ENCODE measurements at places on chromosomes 4 and X. TPM values are rescaled to one million over a fixed set of nuclear protein-coding genes. Genes with fewer than 3 reads are reported as not detected.

- no peaks in the 10 kb centered on the region for H3K4me1 ChIP-seq
- H3K4me3 ChIP-seq: no peak overlapping the region
These were observed 53.2 kb downstream of the CPLX1 start for GRCh38 chr4:772776-773175.

DNA sequence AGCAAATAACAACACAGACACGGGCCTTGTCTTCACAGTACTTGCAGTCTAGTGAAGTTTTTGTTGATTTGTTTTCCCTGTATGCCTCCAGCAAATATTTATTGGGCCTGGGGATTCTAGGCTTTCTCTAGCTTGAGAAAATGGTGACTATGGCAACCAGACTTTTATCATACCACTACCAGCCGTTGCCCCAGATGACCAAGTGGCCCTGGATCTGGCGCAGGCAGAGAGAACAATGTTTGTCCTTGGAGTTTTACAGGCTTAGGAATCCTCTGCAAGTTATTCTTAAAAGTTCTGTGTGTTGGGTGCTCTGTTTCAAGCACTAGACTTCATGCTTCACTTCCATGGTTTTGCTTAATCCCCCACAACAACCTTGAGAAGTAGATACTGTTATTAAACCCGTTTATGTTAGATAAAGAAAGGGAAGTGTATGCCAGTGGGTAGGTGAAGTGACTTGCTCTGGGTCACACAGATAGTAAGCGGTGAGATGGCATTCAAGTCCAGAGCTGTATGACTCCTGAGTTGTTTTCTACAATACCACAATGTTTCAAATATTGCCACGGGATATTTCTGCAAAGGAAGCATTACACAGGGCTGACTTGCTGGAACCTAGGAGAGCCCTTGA, 94.6 kb downstream of the AKAP4 start:
- H3K4me3 ChIP-seq: no peak overlapping the region
- no peaks in the 10 kb centered on the region for H3K36me3 ChIP-seq
- no peaks in the 10 kb centered on the region for H3K4me1 ChIP-seq
- no peak for DNase-seq
- H3K27ac ChIP-seq: no peak overlapping the region

GRCh38 chr4:66160606-66161005, 490.3 kb upstream of the EPHA5 start:
- H3K36me3 ChIP-seq: no peaks in the 10 kb centered on the region
- no peaks in the 10 kb centered on the region for H3K4me1 ChIP-seq
- H3K27ac ChIP-seq: no peak overlapping the region
- H3K4me3 ChIP-seq: no peak overlapping the region
- DNase-seq: no peak

GRCh38 chr4:81594490-81595159, 122.9 kb upstream of the RASGEF1B start:
- DNase-seq: no peak
- H3K4me1 ChIP-seq: no peaks in the 10 kb centered on the region
- H3K4me3 ChIP-seq: no peak overlapping the region
- no peaks in the 10 kb centered on the region for H3K27me3 ChIP-seq
- H3K36me3 ChIP-seq: no peaks in the 10 kb centered on the region
- no peak overlapping the region for H3K27ac ChIP-seq

Gene XAGE2
- not detected for total RNA-seq

Gene MORC4
- 11.1 TPM for total RNA-seq

Gene DUSP21
- not detected for total RNA-seq

Gene UGT2B15
- total RNA-seq: not detected
